ENCODE measurements at places on chromosomes 6 and 20.
A peak's percentile ranks its signal among the peaks of the same experiment; 100 is the strongest.

DNA sequence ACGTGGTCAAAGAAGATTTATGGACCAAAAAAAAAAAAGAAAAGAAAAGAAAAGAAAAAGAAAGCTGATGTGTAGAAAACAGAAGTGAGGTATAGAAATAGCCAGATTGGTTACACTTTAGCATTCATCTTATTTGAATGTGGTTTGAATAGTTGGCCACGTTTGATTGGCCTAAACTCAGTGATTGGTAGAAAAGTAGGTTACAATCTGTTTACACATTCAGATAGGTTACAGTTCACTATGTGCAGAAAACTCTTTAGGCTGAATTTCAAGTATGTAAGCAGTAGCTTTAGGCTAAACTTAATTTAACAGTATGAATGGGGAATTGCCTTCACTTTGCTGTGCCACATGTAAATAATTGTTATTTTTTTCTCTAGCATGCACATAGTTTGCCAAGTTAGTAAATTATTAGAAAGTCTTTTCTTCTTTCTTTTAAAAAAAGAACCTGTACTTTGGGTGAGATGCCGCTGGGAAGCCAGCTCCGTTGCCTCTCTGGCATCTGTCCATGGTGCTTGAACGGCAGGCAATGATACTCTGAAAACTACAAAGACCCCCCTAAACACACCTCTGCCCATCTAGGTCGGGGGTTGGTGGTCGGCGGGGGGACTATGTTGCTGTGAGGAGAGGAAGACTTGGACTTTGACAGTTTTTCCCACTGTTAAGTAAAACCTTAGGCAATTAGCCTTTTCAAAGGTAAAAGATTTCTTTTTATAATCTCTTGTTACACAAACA lies 173.0 kb downstream of the AIG1 start:
- no peak for DNase-seq

DNA sequence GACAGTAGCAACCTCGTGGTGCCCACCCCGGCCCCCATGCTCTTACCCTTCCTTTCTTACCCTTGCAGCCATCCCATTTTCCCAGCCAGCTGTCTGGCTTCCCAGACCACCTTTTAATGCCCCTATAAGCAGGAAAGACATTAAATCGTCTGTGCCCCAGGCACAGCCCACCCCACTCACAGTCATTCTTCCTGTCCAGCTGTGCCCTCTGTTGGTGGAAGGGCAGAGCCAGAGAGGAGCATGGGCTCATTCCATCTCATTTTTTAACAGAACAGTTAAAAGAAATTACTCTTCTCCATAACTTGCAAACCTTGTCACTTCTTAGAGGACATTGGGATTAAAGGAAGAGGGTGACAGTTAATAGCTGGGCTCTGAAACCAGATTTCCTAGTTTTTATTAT lies 240.5 kb downstream of the NRN1 start:
- no peak for DNase-seq

DNA sequence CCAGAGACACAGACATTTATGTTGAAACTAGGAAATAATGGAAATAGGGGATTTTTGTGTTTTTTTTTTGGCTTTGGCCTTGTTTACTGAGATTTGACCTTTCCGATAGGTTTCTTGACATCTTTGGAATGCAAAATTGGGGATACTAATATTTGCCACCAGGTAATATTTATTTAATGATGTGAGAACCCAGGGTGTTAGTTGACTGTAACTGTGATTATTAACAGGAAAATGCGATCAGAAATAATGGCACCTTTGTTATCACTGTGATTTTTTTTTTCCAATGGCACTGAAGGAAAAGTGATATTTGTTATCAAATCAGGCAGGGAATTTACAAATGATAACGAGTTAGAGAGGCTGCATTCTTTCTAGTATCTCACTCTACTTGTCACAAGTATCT lies 330.5 kb downstream of the SOX4 start:
- no peak for DNase-seq

DNA sequence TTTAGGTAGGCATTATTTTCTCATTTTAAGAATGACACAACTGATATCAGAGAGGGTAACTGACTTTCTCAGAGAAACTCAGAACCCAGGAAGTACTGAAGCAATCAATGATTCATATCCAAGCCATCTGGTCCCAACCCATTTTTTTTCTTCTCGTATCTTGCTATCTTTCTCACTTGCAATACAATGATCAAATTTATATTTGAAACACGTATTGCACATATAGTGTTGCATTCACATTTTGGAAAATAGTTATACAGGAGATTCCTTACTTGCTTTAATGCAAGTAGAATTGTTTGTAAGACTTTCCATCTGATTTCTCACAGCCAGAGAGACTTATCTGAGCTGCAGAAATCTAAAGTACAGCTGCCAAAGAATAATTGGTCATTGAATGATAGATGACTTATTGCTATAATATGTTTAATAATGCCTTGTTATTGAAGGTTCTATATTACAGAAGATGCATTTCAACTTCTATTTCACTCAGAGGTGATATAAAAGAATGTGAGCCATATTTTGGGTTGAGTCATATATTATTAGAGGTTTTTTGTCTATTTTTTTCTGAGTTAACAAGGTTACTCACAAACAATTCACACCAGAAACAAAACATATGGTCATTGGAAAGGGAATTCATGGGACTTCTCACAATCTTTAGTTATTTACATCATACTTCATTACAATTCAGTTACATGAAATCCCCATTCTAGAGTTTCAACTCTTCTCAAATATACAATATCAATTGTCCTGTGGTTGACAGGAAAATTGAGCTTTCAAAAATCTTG lies 337.5 kb upstream of the CITED2 start:
- no peak for DNase-seq

DNA sequence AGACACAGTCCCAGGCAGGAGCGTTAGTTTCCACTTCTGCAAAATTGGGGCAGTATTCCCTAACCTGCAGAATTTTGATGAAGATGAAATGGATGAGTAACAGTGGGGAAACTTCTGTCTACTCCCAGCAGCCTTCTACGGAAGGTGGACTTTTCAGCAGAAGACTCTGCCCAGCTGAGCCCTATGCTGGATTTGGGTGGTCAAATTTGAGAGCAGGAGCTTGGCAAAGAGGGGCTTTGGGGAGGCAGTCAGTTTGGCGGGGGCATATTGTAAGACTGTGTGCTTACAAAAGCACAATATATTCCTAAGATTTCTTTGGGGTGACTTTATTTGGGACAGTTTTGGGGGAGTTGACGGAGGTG lies 5.4 kb upstream of the SDCBP2 start:
- no peak for DNase-seq

DNA sequence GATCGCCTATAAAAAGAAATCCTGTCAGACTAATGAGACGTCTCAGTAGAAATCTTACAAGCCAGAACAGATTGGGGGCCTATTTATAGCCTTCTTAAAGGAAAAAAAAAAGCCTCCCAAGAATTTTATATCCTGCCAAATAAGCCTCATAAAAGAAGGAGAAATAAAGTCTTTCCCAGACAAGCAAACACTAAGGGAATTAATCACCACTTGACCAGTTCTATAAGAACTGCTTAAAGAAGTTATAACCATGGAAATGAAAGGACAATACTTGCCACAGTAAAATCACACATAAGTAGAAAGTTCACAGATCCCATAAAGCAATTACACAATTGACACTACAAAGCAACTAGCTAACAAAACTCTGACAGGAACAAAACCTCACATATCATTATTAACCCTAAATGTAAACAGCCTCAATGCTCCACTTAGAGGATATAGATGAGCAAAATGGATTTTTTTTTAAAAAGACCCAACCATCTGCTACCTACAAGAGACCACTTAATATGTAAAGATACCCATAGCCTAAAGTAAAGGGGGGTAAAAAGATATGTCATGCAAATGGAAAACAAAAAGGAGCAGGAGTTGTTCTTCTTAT lies 13.4 kb downstream of the SLC22A16 start:
- no peak for DNase-seq

- DNase-seq = no peak
These were observed 19.5 kb downstream of the CPXM1 start for GRCh38 chr20:2780948-2781347.

DNA sequence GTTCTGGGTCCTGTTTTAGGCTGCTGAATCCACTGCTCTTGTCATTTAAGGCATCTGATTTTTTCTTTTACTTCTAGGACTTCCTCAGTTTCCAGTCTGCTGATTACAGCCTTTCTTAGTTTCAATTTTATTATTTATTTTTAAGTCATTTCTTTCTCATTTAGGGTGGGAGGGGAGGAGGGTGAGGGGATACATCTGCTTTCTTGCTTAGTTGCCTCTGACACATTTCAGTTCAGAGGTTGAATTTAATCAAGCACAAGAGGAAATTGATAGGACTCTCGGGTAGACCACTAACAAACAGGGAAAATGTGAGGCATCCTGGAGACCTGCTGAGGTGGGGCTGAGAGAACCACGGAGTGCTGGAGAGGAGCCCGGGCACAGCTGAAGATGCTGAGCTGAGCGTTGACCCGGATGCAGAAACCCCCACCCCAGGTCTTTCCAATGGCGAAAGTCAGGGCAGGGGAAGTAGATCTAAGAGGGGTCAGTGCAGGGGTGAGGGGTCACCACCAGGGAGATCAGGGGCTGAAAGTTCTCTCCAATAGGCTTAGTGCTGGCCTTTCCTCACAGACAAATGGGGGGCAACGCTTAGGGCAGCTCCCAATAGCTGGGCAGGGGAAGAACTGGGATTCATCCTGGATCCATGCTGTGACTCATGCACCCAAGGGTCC lies 7.6 kb upstream of the TREML2 start:
- DNase-seq = no peak

GRCh38 chr20:32969356-32970114 lies 34.7 kb downstream of the SUN5 start:
- DNase-seq = no peak

GRCh38 chr6:93468291-93468690 lies 48.9 kb upstream of the EPHA7 start:
- DNase-seq = no peak

- peak; percentile 71 for DNase-seq
These were observed 8.8 kb downstream of the RAET1L start for GRCh38 chr6:150016324-150017185.

DNA sequence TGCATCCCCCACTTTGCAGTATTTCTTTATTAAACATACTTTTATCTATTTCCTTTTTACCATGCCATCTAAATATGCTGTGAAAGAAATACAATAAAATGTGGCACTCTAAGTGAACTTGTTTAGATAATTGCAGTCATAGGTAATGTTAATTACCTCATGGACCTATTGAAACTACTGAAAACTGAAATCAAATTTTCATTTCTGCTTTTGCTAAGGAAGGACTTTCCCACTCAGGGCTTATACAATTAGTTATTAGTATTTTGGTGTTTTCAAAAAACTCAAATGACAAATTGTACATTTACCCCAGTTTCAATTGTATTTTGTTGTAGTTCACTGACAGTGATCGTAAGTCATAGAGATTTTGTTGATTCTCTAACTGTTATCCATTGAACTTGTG lies 88.4 kb downstream of the ID4 start:
- DNase-seq = no peak

DNA sequence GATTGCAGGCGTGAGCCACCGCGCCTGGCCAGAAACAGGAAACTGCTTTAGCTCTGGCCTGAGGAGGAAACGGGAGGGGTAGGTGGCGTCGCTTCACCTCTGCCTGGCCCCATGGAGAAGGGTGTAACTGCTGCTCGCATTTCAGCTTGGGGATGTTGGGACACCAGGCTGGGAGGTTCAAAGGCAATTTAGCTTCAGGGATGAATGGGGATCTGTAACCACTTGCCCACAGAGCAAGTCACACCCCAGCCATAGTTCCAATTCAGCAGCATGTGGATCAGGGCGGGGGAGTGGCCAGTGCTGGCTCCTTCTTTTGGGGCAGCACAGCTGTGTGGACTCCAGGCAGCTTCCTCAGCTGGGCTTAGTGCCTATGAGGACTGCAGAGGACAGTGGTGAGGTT lies 34.8 kb upstream of the NUP153 start:
- DNase-seq = no peak

- no peak for DNase-seq
These were observed 15.3 kb upstream of the CCN2 start for GRCh38 chr6:131966443-131966842.

GRCh38 chr6:165753506-165753905 lies 90.5 kb upstream of the PDE10A start:
- no peak for DNase-seq

- no peak for DNase-seq
These were observed 239.0 kb upstream of the STXBP5 start for GRCh38 chr6:146965110-146965689.

DNA sequence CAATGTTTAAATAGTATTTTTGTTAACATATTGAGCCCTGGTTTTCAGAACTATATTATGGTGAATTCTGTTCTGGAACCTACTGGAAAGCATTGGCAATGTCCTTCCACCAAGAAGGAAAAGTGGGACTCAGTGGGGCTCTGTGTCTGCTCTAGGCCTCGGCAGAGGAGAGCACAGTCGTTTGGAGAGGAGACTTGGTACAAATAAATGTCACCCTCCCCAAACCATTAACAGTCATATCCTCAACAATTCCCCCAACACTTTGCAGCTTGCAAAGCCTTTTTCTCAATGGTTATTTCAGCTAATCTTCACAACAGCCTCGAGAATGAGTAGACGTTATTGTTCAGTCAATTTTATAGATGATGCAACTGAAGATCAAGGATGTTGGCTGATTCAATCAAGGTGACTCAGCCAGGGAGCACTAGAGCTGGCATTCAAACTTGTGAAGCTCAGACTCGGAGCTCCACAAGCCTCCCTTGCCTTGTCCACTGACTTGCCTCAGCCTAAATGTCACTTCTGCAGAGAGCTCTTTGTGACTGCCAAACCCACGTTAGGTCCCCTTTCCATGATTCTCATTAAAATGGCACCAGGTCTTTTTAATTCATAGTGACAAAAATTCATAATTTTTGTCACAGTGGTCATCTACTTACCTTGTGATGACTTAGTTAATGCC lies 60.6 kb downstream of the TOX2 start:
- peak; percentile 46 for DNase-seq

GRCh38 chr6:149248693-149249369 lies 68.7 kb upstream of the TAB2 start:
- DNase-seq = no peak

- no peak for DNase-seq
These were observed 144.7 kb upstream of the ZNF217 start for GRCh38 chr20:53738039-53738944.

- DNase-seq = no peak
These were observed 3.9 kb downstream of the EPM2A start for GRCh38 chr6:145731447-145731846.

DNA sequence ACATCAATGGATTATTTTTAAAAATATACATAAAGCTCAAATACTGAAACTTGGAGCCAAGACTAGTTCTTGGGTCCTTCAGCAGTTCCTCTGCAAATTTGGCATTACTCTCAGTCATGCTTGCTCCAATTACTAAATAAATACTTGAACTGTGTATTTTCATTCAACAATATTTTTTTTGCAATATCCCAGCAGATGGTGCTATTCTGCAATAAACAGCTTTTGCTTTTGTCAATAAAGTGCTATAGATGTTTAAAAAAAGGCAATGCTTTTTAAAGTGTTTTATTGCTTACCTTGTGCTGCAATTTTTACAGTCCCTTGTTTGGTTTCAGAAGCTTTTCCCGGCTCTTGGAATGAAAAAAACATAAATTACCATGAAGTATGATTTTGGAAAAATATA lies 243.4 kb downstream of the TRDN start:
- DNase-seq = no peak

- no peak for DNase-seq
These were observed 33.3 kb downstream of the EPB41L2 start for GRCh38 chr6:131029626-131030297.
